ENCODE measurements at places on chromosomes 1 and 21. TPM values are rescaled to one million over a fixed set of nuclear protein-coding genes. Genes with fewer than 3 reads are reported as not detected.

The DCST1 gene
- 0.05 TPM for total RNA-seq

The RXFP4 gene
- not detected for total RNA-seq

The KRTAP21-1 gene
- total RNA-seq: not detected

The RPL22 gene
- total RNA-seq: 426 TPM

The TSPEAR gene
- total RNA-seq: not detected

The ARHGAP30 gene
- 0.09 TPM for total RNA-seq

The GREM2 gene
- 0.09 TPM for total RNA-seq

The FAAH gene
- total RNA-seq: 1.1 TPM

The NBPF6 gene
- not detected for total RNA-seq

The FAM78B gene
- 0.31 TPM for total RNA-seq

The FALEC gene
- total RNA-seq: 0.33 TPM

The RASAL2 gene
- 18.2 TPM for total RNA-seq

The SPAG17 gene
- total RNA-seq: not detected

The BMP8A gene
- 0.07 TPM for total RNA-seq

The FCRL3 gene
- not detected for total RNA-seq

The TMEM269 gene
- 0.05 TPM for total RNA-seq

The ZBTB17 gene
- total RNA-seq: 12.8 TPM

The CXADR gene
- total RNA-seq: 9.6 TPM

The BLACAT1 gene
- not detected for total RNA-seq

The RIMS3 gene
- total RNA-seq: 1.3 TPM

The RORC gene
- total RNA-seq: 0.05 TPM

The LCE6A gene
- total RNA-seq: not detected

The S100A4 gene
- total RNA-seq: 1,843 TPM

The TMEM52 gene
- total RNA-seq: 1.2 TPM

The HSD3B2 gene
- total RNA-seq: not detected

The VSIG8 gene
- not detected for total RNA-seq

The SPRR1A gene
- not detected for total RNA-seq

The ZSCAN20 gene
- total RNA-seq: 1.6 TPM

The PTPRC gene
- not detected for total RNA-seq

The PRRC2C gene
- total RNA-seq: 65.5 TPM

The UBIAD1 gene
- total RNA-seq: 20.3 TPM

The GJA5 gene
- not detected for total RNA-seq

The TNFAIP8L2 gene
- total RNA-seq: not detected

The FOXO6 gene
- 0.96 TPM for total RNA-seq

The A3GALT2 gene
- not detected for total RNA-seq

The FAM163A gene
- total RNA-seq: not detected

The ETV3L gene
- total RNA-seq: not detected

The SYDE2 gene
- total RNA-seq: 0.94 TPM

The NKAIN1 gene
- total RNA-seq: 0.95 TPM

The PFKFB2 gene
- 5.4 TPM for total RNA-seq

The LCA5L gene
- 1.3 TPM for total RNA-seq

The C1QB gene
- total RNA-seq: not detected

The RNF187 gene
- total RNA-seq: 83.4 TPM

The PPFIA4 gene
- 0.54 TPM for total RNA-seq

The TMEM51 gene
- 27.8 TPM for total RNA-seq

The CR1L gene
- total RNA-seq: 0.15 TPM

The SH2D2A gene
- total RNA-seq: 2.9 TPM

The TMCO2 gene
- not detected for total RNA-seq

The RGS4 gene
- total RNA-seq: not detected

The SHE gene
- total RNA-seq: 0.16 TPM
